Stimulated activated naive CD4-positive, alpha-beta T cell treated with Interleukin-2 at 50 U/mL for 16 hours (primary cell): ENCODE measurements at places on chromosomes 6 and 20.

DNA sequence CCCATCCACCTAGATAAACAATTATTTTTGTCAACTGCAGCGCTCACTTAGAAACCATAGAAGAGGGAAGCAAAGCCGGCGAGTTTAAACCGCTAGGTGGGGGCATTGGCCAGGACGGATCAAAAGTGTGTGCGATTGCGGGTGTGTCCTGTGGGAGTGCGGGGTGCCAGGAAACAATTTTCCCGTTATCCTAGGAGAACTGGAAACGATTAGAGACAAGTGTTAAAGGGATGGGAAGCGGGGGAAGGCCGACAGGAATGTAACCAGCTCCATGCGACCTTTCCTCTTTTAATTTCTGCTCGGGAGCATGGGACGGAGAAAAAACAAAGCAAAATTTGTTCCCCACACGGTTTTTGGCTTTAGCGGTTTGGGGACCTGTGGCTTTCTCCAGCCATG, 2.8 kb upstream of the HTR1B start:
- no peak for DNase-seq

GRCh38 chr20:61733216-61733615, 332.5 kb downstream of the TAF4 start:
- DNase-seq: no peak

- no peak for DNase-seq
Measured at GRCh38 chr6:42363926-42364849, 87.5 kb downstream of the TRERF1 start.

DNA sequence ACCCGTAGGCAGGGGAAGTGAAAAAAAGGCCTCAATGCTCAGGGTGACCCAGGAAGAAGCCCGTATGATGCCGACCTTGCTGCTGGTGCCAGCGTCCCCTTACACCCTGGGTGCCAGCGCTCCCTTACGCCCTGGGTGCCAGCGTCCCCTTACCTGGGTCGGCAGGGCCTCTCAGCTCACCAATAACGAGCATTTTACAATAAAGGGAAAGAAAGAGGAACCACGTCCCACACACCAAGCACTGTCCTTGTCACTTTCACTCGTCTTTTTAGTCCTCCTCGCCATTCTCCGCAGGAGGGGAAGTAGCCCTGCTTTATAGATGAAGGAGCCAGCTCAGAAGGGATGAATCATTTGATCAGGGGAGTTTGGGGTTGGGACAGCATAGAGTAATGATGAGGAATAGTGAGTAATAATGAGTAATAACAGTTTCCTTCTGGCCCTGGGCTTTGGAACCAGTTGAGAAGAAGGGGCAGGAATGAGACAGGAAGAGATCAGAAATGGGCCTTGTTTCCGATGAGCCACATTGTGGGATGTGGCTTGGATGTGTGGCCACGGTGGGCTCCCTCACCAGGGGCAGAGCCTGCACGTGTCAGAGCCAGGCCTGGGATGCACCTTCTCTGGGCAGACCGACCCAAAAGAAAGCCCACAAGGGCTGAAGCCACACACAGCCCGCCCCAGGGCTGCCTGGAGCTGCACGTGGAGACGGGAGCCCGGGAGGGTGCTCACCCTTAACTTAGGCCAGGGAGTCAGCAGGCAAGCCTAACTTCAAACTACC, 75.7 kb downstream of the SYNJ2 start:
- DNase-seq: peak; percentile 30

- no peak for DNase-seq
Measured at GRCh38 chr20:22821081-22821727, 213.9 kb upstream of the SSTR4 start.

DNA sequence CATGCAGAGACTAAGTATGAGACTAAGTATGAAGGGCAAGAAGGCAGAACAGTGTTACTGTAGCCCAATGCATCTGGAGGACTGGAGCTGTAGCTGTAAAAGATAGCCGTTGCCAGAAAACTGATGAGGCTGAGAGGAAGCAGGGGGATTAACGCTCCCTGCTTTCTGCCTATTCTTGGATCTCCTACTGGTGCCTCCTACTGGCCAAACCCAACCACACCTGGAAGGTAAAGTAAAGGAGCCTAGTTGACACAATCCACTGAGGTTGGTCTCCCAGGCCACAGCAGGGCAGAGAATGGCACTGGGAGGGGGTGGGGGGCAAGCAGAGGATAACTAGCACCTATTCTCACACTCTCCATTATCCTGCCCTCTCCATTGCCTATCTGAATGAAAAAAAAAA, 105.0 kb upstream of the MRPS10 start:
- DNase-seq: no peak

- no peak for DNase-seq
Measured at GRCh38 chr6:72642435-72642834, 20.6 kb downstream of the KCNQ5 start.

DNA sequence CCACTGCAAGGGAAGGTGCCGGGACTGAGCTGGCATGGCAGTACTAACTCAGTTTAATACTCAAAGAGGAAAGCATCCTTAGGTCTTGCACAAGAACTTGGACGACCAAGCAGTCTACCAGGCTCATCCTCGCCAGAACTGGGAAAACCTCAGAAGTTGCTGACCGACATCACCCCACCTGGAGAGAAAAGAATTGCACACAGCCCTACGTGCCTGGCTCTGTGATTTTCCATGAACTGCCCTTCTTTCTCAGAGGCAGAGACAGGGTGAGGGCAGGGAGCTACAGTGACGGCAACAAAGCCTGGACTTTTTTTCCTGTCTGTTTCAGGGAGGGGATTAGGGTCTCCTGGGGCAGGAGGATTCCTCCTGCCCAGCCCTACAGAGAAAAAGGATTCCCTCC, 8.0 kb downstream of the JAG1 start:
- no peak for DNase-seq

DNA sequence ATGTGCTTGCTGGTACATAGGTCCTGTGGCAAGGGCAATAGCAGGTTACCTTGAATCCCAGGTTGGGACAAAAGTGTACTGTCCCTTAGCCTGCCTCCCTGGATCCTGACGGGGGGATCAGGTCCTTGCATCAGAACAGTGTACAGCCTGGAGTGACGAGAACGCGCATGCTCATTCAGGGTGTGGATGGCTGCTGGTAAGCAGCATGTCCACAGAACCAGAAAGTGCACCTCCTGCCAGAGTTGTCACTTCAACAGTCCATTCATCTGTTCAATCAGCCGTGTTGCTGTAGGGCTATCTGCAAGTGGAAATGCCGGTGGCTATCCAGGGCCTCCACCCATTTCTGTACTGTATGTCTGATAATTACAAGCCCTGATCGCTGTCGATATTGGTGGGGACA, 236.3 kb upstream of the SOX4 start:
- DNase-seq: no peak

GRCh38 chr6:149044528-149044927, 273.0 kb upstream of the TAB2 start:
- no peak for DNase-seq

GRCh38 chr20:44967207-44967807, 995 bp downstream of the STK4 start:
- DNase-seq: peak; percentile 5

DNA sequence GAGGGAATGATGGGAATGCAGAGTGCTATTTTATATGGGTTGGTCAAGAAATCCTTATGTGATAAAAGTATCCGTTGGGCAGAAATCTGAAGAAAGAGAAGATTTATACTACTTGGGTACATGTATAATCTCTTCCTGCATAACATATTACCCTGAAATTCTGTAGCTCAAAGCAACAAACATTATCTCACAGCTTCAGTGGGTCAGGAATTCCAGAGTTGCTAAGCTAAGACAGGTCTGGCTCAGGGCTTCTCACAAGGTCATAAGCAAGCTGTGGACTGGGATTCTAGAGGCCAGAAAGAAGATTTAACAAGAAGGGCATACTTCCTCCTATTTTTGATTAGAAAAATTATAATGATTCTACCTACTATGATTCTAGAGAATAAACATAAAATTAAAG, 172.5 kb upstream of the THEMIS start:
- DNase-seq: no peak

DNA sequence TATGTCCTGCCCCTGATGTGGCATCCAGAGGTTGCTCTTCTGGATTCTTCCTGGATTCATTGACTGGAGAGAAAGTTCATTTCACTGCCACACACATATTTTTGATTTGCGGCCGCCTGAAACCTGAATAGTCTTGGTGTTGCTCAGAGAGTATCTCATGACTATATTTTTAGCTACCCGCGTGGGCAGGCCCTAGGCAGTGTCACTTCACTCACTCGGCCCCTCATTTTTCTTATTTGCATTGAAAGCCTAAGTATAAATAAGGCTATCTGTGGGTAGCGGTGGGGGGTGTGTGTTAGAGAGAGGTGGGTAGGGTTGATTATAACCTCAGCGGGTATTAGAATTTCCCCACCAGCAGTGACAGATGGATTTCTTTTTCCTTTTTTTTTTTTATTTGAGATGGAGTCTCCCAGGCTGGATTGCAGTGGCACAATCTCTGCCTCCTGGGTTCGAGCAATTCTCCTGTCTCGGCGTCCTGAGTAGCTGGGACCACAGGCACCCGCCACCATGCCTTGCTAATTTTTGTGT, 113.5 kb downstream of the JARID2 start:
- no peak for DNase-seq

- DNase-seq: peak; percentile 77
Measured at GRCh38 chr6:28923318-28924102, at the start of gene TRIM27. TRIM27 (minus strand) TSS chr6:28923985; CDS start chr6:28923632, 353 bp downstream.

DNA sequence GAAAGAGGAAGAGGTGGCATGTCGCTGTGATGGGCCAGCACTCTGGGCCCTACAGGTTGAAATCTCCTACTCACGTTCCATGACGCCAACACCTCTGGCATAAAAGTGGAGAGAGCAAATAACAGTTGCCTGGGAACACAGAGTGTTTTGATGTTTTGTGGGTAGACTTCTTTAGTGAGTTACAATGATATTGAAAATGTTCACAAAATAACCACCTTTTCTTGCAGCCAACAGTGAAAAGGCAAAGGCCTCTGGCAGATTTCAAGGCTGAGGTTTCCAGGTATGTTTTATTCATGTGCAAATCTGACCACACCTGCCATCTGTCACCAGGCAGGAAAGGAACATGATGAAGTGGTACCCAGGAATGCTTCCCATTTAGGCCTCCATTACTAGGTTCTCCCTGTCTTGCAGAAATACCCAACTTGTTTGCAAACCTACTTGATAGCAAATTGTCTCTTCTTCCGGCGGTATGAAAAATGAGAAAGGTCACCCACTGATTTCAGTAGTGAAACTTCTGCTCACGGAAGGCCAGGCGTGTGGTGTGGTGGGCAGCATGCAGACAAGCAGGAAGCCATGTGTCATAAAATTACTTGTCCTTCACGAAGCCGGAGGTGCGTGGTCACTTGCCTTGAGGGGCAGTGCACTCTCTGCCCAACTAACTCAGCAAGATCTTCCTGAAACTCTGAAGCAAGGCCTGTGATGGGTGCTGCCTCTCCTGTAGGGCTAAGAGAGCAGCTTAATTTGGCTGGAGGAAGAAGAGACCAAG, 299.1 kb upstream of the PRDM1 start:
- no peak for DNase-seq

GRCh38 chr20:15699431-15700146, 873.7 kb downstream of the KIF16B start:
- DNase-seq: no peak

DNA sequence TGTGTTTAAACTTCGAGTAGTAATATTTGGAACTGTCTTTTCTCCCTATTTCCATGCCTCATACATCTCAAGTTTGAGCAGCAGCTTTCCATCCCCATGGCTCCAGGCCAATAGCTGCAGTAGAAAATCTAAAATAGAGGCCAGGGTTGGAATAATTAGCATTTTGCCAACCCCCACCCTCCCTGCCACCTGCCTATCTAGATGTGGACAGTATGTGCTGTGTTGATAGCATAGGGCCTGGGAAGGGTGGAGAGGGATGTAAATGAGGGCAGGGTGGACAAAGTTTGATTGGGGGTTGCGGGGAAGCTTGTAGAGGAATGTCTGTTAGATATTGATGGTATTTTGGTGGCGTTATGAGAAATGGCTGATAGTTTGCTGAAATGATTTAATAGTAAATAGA, 5.6 kb downstream of the TOP1 start:
- DNase-seq: no peak

GRCh38 chr6:106470316-106470715, 109.8 kb downstream of the CRYBG1 start:
- no peak for DNase-seq

GRCh38 chr6:89311853-89312531, 3.1 kb downstream of the GABRR2 start:
- no peak for DNase-seq

- no peak for DNase-seq
Measured at GRCh38 chr6:139338795-139339194, 35.7 kb downstream of the CITED2 start.

DNA sequence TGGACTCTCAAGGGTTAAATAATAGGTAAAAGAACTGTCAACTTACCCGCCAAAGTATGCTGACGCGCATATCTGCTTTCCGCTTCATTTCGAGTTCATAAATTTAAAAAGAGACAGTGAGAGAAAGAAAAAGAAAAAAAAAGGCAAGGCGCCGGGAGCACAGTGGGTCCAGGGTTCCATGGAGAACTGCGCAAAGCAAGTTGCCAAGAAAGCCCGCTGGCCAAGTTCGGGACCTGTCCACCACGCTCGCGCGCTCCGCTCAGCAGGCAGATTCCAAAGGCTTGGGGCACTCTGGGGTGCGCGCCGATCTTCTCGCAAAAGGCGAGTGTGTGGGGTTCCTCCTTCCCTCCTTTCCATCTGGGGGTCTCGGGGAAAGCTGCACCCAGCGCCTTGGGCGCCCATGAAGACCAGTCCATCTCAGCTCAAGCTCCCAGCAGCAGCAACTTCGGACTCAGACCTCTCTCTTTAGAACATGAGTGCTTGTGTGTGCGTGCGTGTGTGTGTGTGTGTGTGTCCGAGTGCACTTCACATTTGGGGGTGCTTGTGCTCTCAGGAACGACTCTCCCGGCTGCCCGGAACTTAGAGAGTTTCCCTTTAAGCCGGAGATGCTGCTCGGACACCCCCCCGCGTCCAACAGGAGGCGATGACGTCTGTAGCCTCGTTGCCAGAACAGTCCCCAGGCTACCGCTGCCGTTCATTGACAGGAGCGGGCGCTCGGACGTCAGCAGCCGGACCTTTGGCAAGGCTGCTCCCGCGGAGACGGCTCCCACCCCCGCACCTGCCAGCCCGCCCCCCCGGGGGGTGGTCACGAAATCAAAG, 180.0 kb downstream of the TBXT start:
- DNase-seq: no peak

DNA sequence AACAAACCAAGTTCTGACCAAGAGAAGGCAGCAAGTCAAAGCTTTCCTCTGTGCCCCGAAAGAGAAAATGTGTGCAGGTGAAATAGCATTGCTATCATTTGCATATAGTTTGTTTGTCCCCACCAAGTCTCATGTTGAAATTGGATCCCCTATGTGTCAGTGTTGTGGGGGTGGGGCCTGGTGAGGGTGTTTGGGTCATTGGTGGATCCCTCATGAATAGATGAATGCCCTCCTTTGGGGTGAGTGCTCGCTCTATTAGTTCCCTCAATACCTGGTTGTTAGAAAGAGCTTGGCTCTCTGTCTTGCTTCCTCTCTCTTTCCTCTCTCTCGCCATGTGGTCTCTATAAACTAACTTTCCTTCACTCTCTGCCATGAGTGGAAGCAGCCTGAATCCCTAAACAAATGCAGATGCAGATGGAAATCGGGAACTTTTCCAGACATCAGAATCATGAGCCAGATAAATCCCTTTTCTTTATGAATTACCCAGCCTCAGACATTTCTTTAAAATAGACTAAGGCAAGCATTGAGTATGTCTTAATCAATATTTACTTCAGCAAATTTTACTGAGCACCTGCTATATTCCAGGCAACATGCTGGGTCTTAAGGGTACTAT, 43.8 kb upstream of the SYNDIG1 start:
- DNase-seq: no peak
